ENCODE measurements at places on chromosomes 4 and X. TPM values are rescaled to one million over a fixed set of nuclear protein-coding genes. Genes with fewer than 3 reads are reported as not detected.

SOD3 gene
- total RNA-seq: 109 TPM

AMBN gene
- total RNA-seq: not detected

PGK1 gene
- total RNA-seq: 173 TPM

FABP2 gene
- not detected for total RNA-seq

GRCh38 chr4:78560296-78560963, 8.9 kb downstream of the ANXA3 start:
- DNase-seq: peak; percentile 40

- peak; percentile 47 for DNase-seq
These were observed 86.4 kb downstream of the CBR4 start for GRCh38 chr4:168923526-168924194.

- no peak for DNase-seq
These were observed 1.4 kb downstream of the TMA16 start for GRCh38 chr4:163495900-163496299.

GRCh38 chrX:9519546-9520216, 54.8 kb downstream of the TBL1X start:
- no peak for DNase-seq

DNA sequence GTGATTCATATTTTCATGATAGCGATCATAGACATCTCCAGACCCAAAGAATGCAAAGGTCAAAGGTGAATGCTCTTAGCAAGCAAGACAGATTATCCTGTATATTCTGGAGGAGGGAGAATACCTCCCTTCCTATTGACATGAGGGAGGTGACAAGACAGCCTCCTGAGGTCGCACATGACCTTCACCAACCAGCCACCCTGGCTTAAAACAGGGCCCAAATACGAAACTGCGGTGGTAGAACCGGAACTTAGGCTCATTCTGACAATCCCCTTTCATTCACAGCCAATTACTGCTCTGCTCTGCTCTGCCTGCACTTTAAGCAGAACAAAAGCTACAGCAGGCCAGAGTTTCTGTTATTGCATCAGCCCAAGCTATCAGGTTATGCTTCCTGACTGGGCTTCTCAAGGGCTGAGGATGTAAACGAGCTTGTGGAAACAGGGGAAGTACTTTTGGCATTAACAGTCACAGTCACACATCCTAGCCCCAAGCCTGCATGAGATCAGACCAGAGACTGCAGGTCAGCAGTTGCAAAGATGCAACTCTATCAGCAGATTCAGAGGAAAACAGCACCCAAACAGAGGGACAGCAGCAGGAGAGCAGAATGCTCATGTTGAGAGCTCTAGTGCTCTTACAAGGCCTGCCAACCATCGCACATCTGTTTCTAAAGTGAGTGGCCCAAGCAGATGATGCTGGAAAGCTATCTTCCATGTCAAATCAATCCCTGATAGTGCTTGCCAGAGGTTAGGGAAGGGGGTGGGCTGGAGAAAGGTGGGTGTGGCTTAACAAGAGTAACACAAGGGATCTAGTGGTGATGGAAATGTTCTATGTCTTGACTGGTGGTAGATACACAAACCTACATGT, 51.3 kb upstream of the MAP3K15 start:
- DNase-seq: no peak

All from upper lobe of left lung (tissue), 6 donors.